ENCODE measurements at places on chromosomes 4 and X.

- no peak for DNase-seq
These were observed 14.2 kb downstream of the RAB9A start for GRCh38 chrX:13703135-13703534.

GRCh38 chr4:188139671-188140070 lies 430 bp downstream of the TRIML1 start:
- no peak for DNase-seq

DNA sequence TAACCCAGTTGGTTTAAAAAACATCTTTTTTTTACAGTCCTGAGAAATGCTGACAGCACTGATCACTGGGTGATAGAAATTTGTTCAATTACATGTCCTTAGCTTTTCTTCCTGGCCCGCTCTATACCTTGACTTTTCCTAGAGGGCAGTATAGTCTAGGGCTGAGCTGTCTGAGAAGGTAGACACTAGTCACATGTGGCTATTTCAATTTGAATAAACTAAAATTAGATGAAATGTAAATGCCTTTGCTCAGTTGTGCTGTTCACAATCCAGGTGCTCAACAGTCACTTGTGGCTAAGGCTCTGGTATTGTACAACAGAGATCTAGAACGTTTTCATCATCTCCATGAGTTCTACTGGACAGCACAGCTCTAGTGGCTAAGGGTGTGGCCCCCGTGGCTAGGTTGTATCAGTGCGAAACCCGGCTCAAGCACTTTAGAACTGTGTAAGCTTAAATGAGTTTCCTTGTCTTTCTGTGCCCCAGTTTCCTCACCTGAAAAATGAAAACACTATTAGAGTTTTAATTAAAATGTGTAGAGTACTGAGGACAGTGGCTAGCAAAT lies 111.6 kb upstream of the WDR17 start:
- DNase-seq, result no peak

DNA sequence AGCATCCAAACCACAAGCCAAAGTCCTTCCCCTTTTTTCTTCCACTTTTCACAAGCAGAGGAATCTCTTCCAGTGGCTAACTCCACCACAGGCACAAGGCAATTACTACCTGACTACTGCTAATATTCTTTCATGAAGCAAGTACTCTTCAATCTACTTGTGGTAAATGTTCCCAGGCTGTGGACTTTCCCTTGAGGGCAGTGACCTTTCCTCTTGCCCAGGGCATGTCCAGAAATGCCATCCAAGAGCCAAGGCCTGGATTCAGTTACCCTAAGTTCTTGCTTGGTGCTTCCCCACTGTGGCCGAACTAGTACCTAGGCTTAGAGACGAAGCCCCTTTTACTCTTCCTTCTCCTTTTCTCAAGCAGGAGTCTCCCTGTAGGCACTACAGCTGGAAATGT lies 400.7 kb downstream of the DCAF12L2 start:
- no peak for DNase-seq

GRCh38 chr4:121740796-121741409 lies 24.1 kb downstream of the SMIM43 start:
- no peak for DNase-seq

DNA sequence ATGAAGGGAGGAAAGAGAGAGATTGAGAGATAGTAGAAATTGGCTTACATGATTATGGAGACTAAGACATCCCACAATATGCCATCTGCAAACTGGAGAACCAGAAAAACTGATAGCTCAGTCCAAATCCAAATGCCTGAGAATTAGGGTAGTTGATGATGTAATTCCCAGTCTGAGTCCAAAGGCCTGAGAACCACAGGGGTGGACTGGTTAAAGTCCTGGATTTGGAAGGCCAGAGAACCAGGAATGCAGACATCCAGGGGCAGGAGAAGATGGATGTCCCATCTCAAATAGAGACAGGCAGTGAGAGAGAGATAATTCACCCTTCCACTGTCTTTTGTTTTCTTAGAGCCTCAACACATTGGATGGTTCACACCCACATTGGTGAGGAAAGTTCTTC lies 345.7 kb upstream of the SPANXN4 start:
- no peak for DNase-seq

GRCh38 chr4:180449395-180449956 lies 1793.7 kb upstream of the TENM3 start:
- no peak for DNase-seq

- DNase-seq, result no peak
These were observed 2.3 kb downstream of the ODAM start for GRCh38 chr4:70197842-70198241.

- no peak for DNase-seq
These were observed 42.5 kb downstream of the FAAH2 start for GRCh38 chrX:57329008-57329407.

GRCh38 chrX:71938371-71938770 lies 27.7 kb downstream of the NHSL2 start:
- DNase-seq, result no peak

DNA sequence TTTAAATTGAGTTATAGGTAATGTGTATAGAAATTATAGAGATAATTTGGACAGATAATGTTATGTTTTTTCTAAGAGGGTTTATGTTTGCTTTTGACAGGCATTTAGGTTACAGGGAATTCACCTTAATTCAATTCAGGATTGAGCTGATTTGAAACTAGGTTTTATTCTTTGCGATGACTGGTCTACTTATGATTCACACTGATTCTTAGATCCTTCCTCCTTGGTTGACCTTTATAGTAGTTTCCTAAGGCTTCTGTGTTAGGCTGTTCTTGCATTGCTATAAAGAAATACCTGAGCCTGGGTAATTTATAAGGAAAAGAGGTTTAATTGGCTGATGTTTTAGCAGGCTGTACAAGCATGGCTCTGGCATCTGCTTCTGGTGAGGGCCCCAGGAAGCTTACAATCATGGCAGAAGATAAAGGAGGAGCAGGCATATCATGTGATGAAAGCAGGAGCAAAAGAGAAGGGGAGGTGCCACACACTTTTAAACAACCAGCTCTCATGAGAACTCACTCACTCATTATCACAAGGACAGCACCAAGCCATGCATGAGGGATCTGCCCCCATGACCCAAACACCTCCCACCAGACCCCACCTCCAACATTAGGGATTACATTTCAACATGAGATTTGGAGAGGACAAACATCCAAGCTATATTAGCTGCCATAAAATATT lies 155.0 kb upstream of the SFRP2 start:
- DNase-seq, result no peak

DNA sequence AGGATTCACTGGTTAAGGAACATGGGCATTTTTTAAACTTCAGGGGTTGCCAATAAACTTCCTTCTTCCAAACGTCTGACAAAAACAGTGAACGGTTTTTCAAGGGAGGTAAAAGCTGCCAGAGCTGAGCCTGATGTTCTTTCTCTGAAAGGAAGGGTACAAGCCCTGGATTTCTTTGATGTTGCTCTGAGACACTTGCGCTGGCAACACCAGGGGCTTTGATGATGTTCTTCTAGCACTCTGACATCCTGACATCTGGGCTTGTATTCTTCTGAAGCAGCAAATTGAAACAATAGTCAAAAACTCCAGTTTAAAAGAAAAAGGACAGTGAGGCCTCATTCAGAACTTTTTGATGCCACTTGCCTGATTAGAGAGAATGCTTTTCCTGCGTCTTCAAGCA lies 11.8 kb downstream of the FTHL17 start:
- no peak for DNase-seq

- no peak for DNase-seq
These were observed 52.4 kb upstream of the TRIM2 start for GRCh38 chr4:153151535-153152455.

DNA sequence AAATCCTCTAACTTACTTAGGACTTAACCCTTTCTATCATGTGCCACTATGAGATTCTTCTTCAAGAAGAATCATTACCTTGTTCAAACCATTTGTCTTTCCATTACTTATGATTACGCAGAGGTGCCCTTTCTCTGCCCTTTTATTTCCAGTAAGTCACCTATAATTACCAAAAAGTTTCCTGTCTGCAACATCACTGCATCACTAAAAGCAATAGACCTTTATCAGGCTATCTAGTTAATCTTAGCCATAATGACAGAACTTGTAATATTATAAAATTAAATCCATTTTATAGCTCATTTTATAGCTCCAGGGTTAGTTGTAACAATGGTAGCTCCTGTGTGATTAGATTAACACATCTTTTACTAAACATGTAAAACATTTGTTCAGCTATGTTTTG lies 673.6 kb upstream of the PITX2 start:
- DNase-seq, result no peak

DNA sequence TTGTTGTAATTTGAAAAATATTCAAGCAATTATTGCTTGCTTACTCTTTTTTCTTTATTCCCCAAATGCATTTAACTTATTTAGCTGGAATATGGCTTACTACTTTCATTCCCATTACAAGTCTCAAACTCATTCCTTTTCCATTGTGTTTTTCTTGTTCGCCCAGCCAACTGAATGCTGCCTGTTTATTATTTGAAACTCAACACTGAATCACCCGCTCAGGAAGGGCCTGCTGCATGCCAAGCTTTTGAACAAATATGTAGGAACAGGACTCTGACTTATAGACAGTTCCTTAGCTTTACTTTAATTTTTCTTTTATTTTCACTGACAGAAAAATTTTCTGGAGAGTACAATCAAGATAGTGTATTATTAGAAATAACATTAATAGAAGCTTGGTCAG lies 12.9 kb downstream of the PCDH18 start:
- DNase-seq, result no peak

Data from stimulated activated CD4-positive, alpha-beta T cell treated with anti-CD3 and anti-CD28 coated beads, Interleukin-15, amount 100 ng/mL, for 1 hour (primary cell).